ENCODE measurements at places on chromosomes 16 and 17. TPM values are rescaled to one million over a fixed set of nuclear protein-coding genes. Genes with fewer than 3 reads are reported as not detected.
A peak's percentile ranks its signal among the peaks of the same experiment; 100 is the strongest.

GRCh38 chr17:77887464-77888241 is 70.8 kb upstream of the TNRC6C start:
- DNase-seq, result no peak

GRCh38 chr17:47239967-47240651 is 13.5 kb upstream of the ITGB3 start:
- DNase-seq, result peak; percentile 97

The DPEP3 gene
- not detected for total RNA-seq

The ATP2A1 gene
- total RNA-seq, result 0.28 TPM

The DNASE1L2 gene
- total RNA-seq, result 0.26 TPM

GRCh38 chr16:2752035-2752849 is at the start of gene SRRM2:
TSS of gene SRRM2 (plus strand) at chr16:2752638. CDS start at chr16:2756365, 3,727 bp downstream.
- peak; percentile 87 for DNase-seq

The KRT39 gene
- not detected for total RNA-seq

The G6PC1 gene
- total RNA-seq, result not detected

DNA sequence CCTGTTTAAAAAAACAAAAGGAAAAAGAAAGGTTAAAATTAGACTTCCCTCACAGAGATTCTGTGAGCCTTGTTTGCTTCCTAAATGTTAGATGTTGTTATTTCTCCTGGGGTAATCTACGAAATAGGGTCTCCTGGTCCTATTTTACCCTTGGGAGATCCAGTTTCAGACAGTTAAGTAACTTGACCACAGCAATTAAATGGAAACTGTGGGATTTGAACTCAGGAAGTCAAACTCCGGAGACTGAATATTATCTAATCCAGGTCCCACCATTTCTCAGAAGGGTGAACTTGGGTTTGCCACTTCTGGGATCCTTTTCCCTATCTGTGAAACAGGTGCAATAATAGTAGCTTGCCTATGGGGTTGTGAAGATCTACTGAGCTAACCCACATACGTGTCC is 6.4 kb upstream of the TMC5 start:
- no peak for DNase-seq

The TMEM106A gene
- 2.7 TPM for total RNA-seq

DNA sequence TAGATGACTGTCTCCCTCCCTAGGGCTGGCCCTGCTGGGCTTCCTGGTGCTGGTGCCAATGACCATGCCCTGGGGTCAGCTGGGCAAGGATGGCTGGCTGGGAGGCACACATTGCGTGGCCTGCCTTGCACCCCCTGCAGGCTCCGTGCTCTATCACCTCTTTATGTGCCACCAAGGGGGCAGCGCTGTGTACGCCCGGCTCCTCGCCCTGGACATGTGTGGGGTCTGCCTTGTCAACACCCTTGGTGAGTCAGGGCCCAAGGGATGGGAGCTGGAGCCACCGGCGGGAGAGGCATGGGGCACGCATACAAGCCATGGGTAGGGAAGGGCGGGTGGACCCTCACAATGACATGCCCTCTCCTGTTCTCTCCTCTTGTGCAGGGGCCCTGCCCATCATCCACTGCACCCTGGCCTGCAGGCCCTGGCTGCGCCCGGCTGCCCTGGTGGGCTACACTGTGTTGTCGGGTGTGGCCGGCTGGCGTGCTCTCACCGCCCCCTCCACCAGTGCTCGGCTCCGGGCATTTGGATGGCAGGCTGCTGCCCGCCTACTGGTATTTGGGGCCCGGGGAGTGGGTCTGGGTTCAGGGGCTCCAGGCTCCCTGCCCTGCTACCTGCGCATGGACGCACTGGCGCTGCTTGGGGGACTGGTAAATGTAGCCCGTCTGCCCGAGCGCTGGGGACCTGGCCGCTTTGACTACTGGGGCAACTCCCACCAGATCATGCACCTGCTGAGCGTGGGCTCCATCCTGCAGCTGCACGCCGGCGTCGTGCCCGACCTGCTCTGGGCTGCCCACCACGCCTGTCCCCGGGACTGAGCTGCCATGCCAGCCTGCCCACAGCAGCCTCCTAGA is 2.2 kb downstream of the PAQR4 start:
- no peak for DNase-seq

- no peak for DNase-seq
Measured at GRCh38 chr16:57043248-57043647, 49.1 kb upstream of the CPNE2 start.

DNA sequence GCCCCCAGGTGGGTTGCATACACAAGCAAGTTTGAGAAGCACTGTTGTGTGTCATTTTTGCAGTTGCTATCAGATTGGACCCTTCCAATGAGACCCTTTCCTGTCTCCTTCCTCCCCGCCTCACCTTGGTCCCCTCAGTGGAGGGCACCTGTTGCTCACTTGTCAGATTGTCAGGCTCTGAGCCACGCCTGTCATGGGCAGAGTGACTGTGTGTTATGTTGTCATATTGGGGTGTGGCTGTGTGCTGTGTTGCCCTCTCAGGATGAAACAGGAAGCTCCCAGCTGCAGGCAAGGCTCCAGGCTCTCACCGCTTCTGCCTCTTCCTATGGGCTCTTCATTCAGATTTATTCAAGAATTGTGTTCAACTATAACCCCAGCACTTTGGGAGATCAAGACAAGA is 302.9 kb downstream of the CPPED1 start:
- DNase-seq, result no peak

GRCh38 chr16:59330019-59330670 is 596.0 kb upstream of the GOT2 start:
- no peak for DNase-seq

- peak; percentile 81 for DNase-seq
Measured at GRCh38 chr16:3945751-3946603, 65.5 kb upstream of the CREBBP start.

- DNase-seq, result no peak
Measured at GRCh38 chr17:77451245-77451893, 310.6 kb downstream of the SEC14L1 start.

The LUC7L gene
- total RNA-seq, result 32.0 TPM

The DUS2 gene
- 21.7 TPM for total RNA-seq

The CCDC200 gene
- not detected for total RNA-seq

DNA sequence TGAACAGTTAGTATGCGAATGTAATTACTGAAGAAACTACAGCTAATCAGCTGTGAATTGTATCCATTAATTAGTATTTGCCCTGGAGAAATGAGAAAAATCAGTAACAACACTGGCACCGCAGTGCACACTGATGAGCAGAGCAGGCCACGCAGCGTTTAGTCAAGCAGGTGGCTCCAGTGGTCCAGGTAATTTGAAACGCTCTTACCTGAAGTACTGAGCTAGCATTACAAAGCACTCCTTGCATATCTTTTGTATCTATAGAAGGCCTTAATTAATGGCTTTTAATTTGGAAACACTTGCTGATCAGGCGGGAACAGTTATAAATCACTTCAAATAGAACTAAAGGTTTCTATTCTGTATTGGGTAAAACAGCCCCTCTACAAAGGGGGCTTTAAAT is 76.4 kb downstream of the TOX3 start:
- DNase-seq, result no peak

GRCh38 chr16:48374255-48374654 is 11.0 kb downstream of the SIAH1 start:
- DNase-seq, result no peak

GRCh38 chr17:75873587-75874322 is 4.6 kb downstream of the TRIM47 start:
- no peak for DNase-seq

The MT4 gene
- not detected for total RNA-seq

DNA sequence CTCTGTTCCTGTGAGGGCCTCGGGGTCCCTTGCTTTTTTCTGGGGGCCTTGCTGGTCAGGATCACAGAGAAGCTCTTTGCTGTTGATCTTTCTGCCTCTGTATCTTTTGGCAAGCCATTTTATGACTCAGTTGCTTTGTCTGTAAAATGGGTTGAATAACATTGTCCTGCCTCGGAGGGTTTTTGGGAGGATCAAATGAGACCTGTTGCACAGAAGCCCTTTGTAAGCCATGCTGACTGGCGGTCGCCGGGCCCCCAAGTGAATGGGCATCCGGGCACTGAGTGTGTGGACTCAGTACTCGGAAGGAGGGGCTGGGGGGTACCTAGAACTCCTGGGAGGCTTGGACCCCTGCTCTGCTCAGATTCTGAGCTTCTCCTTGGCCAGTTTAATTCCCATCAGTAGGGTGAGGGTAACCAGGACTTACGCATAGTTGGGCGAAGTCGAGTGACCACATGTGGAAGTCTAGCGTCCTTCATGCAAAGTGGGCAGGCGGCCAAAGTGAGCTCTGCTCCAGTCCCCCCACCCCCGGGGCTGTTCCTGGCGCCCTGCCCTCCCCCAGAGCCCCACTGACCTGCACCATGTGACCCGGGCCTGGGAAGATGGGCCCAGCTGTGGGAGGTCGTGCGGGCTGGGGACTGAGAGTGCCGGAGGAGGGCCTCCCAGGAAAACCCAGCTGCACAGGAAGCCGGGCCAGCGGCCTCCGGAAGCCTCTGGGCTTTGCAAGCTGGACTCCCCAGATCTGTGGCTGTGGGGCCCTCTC is 284.0 kb downstream of the SEC14L1 start:
- DNase-seq, result peak; percentile 49

GRCh38 chr17:73069164-73069770 is 23.2 kb downstream of the SLC39A11 start:
- no peak for DNase-seq

The OR3A1 gene
- total RNA-seq, result not detected

- no peak for DNase-seq
Measured at GRCh38 chr17:69815406-69815805, 259.6 kb upstream of the KCNJ16 start.

The UNC45B gene
- not detected for total RNA-seq

The AHSP gene
- not detected for total RNA-seq

DNA sequence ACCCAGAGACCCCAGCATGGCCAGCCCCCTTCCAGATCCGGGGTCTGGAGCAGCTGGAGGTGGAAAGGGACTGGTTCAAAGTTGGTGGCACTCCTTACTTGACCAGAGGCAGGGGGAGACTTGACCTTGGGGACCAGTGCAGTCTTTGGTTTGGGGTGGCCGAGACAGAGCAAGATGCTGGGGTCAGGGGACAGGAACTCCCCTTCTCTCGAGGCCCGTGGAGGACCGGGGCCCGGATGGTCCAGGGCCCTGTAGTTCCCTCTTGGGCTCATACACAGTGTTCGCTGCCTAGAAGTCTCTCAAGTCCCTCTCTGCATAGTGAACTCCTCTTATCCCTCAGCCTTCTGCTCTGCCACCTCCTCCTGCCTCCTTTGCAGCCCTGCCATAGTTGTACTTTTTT is 601 bp upstream of the PRSS33 start:
- DNase-seq, result no peak

The CES1 gene
- total RNA-seq, result 0.13 TPM

DNA sequence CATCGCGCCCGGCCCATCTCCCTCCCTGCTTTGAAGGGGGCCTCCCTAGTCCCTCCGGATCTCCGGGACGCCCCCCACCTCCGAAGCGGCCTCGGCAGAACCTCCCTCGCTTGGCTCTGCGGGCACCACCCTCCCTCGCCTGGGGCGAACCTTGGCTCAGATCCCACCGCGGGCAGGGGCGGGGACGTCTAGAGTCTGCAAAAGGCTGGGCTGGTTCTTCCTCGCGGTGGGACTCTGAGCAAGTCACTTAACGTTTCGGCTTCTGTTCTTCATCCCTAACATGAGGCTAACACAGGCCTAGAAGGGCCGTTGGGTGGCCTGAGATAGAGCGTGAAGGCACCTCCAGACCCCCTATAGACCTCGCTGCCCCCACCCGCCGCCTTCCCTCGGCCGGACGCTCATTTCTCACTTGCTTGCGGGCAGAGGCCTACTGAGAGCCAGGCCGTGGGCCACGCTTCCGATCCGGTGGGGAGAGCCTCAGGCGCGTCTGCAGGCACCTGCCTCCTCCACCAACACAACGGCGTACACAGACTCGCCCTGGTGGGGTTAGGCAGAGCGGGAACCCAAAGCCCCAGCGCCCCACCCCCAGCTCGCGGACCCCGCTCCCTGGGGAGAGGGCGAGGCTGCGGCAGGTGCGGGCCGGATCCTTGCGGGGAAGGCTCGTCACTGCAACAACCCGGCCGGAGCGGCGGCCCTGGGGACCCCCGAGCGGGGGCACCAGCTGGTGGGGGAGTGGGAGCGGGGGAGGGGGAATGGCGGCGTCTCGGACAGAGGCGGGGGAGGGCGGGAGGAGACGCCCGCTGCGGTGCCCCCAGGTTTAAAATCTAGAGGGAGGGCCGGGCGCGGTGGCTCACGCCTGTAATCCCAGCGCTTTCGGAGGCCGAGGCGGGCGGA is 5.4 kb downstream of the MYO1C start:
- no peak for DNase-seq

DNA sequence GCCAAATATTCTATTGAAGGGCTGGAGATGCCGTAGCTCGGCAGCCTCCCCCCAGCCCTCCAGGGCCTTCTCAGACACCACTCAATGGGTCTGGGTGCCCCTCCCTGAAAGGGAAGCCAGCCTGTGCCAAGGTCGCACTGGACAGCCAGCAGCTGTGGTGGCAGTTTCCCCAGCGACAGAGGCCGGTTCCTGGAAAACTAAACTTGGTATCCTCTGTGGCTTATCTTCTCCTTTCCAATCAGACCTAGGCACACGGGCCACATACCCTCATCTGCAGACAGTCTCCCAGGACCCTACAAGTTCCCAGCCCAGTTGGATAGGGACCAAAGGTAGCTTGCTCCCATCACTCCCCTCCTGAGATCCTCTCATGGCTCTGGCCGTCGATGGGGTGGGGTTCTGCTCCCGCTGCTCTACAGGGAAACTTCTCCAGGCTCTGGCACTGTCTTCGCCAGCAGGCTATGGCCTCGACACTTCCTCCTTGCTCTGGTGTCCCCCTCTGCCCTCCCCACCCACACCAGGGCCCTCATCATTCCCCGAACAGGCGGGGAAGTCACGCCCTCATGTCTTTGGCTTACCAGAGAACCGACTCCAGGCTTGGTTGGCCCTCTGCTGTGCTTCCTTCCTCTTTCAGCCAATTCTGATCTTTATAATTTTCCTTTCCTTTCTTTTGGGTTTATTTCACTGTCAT is 18.3 kb upstream of the IL21R start:
- no peak for DNase-seq

Data from pulmonary artery endothelial cell (primary cell).